Effector memory CD4-positive, alpha-beta T cell (primary cell): ENCODE measurements at places on chromosomes 7 and 10.

GRCh38 chr7:40530292-40530691 lies 395.5 kb downstream of the SUGCT start:
- no peak for DNase-seq

GRCh38 chr10:9305018-9305655 lies 1250.6 kb downstream of the GATA3 start:
- DNase-seq: no peak

DNA sequence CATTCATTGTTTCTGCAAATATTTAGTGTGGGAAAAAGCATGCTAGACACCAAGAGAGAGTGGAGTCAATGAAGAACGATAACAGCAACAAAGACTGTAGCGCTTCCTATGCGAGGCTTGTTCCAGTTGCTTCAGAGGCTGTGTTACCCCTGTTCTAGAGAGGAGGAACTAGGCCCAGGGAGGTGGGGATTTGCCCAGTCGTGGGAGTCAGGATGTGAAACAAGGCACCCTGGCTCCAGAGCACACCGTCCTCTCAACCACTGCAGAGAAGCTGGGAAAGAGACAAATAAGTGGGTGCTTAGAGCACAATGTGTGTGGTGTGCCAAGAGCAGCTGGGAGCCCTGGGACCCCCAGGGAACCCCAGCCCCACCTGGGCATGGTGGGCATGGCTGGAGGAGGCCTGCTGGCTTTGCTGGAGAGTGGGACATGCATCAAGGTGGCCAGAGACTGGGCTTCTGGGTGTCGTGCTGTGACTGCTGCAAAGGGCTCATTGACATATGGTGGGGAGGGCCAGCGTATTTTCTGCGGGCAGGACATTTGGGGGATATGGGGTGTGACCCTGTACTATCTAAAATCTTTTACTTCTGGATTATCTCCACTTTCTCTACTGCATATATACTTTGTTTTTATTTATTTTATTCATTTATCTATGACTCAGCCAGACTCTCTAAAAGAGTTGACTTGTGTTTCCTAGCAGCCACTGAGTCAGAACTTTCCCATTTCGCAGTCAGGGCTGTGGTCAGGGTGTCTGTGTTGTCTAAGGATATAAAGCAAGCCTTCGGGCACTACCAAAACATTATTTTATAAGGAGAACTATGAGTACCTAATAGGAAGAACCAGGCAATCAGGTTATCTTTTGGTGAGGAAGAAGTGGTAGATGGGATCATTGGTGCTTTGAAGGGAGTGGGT lies 95.4 kb downstream of the TCF7L2 start:
- DNase-seq: no peak

GRCh38 chr7:116098175-116098574 lies 67.6 kb upstream of the TFEC start:
- DNase-seq: no peak

DNA sequence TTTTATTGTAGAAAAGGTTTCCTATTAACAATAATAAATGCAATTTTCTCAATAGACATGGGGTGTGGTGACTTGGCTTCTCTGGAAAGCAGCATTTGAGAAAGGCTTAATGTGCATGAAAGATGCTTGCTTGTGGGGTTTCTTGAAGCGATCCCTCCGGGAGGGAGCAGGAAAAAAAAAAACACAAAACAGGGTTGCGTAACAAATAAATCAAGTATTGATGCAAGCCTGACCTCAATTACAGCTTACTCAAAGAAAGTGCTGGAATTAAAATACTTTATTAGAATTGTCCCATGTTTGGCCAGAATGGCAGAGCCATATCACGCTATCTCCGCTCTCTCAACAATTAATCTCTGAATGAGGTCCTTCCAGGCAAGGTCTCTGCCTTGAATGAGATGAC lies 1612.5 kb downstream of the REEP3 start:
- DNase-seq: no peak
